ENCODE measurements at places on chromosomes 11 and 22. TPM values are rescaled to one million over a fixed set of nuclear protein-coding genes. Genes with fewer than 3 reads are reported as not detected.

The FOLR3 gene
- total RNA-seq = not detected

The PRAME gene
- not detected for total RNA-seq

The OR52A1 gene
- total RNA-seq = not detected

The SSTR3 gene
- total RNA-seq = 18.8 TPM

- DNase-seq = no peak
Observed at GRCh38 chr22:44594951-44595350, 96.9 kb upstream of the RTL6 start.

GRCh38 chr11:35216962-35217678, 78.1 kb downstream of the CD44 start:
- DNase-seq = no peak

The ZNRF3 gene
- 28.2 TPM for total RNA-seq

GRCh38 chr22:44030702-44031082, 6.6 kb downstream of the PARVB start:
- DNase-seq = no peak

- DNase-seq = no peak
Observed at GRCh38 chr11:36312611-36313472, 16.8 kb downstream of the PRR5L start.

DNA sequence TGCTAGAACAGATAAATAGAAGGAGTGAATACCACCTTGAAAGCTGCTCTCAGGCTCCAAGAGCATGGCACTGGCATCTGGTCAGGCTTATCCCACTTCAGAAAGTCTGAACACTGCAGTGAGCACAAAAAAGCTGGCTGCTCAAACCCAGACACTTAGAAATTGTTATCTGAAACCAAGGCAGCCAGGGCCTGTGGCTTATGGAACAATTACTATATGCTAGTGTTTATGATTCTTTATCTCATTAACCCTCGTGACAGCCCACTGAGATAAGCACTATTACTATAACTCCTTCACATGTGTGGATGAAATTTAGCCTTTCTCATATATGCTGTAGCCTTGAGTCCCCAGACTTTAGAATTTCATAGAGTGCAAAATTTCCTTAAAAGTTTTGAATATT, 400.2 kb downstream of the RAB38 start:
- DNase-seq = no peak

- DNase-seq = no peak
Observed at GRCh38 chr11:31106326-31106725, 263.2 kb downstream of the DCDC1 start.

The GLYATL1 gene
- not detected for total RNA-seq

The SLC37A2 gene
- total RNA-seq = 3.5 TPM

GRCh38 chr22:37304595-37305343, 22.5 kb downstream of the CYTH4 start:
- DNase-seq = no peak

GRCh38 chr22:20951151-20951931, 15.7 kb upstream of the AIFM3 start:
- DNase-seq = no peak

The OR56A1 gene
- total RNA-seq = 0.14 TPM

DNA sequence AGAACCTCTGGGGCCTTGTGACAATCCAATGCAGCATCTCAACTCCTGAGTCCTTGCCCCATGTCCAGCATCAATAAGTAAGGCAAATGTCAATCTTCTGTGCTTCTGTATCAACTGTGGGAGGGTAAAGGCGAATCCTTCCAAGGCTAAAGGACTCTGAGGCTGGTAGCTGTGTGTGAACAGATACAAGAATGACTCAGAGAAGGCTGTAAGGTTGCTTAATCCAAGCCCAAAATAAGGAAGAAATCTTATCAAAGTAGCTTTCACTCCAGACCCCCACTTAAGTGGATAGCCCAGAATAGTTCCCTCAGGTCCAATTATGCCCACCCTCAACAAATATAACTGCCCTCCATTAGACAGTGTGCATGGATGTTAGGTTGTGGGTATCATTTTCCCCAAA, 28.1 kb upstream of the SCGB1A1 start:
- DNase-seq = no peak

The TCN2 gene
- total RNA-seq = 17.7 TPM
